Breast epithelium (tissue), 4 donors: ENCODE measurements at places on chromosomes 11 and 22. TPM values are rescaled to one million over a fixed set of nuclear protein-coding genes. Genes with fewer than 3 reads are reported as not detected.

The STK33 gene
- 2.4 TPM for total RNA-seq

The C22orf15 gene
- total RNA-seq: not detected

- H3K27me3 ChIP-seq: no peaks in the 10 kb centered on the region
- DNase-seq: no peak
- no peaks in the 10 kb centered on the region for H3K4me1 ChIP-seq
- no peak overlapping the region for H3K27ac ChIP-seq
- no peaks in the 10 kb centered on the region for H3K36me3 ChIP-seq
These were observed 124.8 kb upstream of the CNTN5 start for GRCh38 chr11:98895936-98896335.

DNA sequence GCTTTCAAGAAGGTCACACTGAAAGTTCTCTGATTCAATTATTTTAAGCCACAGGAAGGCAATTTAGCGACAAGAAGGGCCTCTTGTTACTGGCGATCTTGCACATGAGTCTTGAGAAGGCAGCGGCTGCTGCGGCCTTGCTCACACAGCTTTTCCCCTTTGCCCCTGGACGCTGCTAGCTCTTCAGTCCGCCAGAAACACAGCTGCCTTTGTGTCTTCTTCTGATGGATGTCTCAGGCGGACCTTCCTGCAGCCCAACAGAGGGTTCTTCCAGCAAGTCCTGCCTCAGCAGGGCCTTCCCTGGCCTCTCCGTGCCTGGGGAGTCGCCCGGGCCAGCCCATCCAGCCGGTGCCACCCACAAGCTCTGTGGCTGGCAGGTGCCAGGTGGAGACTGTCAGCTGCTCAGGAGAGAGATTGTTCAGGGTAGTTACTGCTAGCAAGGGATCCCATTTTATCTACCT lies 59.4 kb downstream of the PKNOX2 start:
- no peak for DNase-seq
- no peak overlapping the region for H3K27ac ChIP-seq
- H3K4me1 ChIP-seq: no peaks in the 10 kb centered on the region
- H3K27me3 ChIP-seq: no peaks in the 10 kb centered on the region

The WEE1 gene
- total RNA-seq: 66.5 TPM

- H3K27me3 ChIP-seq: no peaks in the 10 kb centered on the region
- no peak for DNase-seq
- H3K36me3 ChIP-seq: no peaks in the 10 kb centered on the region
- H3K4me3 ChIP-seq: no peak overlapping the region
- no peaks in the 10 kb centered on the region for H3K4me1 ChIP-seq
These were observed 64.2 kb downstream of the APOL5 start for GRCh38 chr22:35781898-35782297.

DNA sequence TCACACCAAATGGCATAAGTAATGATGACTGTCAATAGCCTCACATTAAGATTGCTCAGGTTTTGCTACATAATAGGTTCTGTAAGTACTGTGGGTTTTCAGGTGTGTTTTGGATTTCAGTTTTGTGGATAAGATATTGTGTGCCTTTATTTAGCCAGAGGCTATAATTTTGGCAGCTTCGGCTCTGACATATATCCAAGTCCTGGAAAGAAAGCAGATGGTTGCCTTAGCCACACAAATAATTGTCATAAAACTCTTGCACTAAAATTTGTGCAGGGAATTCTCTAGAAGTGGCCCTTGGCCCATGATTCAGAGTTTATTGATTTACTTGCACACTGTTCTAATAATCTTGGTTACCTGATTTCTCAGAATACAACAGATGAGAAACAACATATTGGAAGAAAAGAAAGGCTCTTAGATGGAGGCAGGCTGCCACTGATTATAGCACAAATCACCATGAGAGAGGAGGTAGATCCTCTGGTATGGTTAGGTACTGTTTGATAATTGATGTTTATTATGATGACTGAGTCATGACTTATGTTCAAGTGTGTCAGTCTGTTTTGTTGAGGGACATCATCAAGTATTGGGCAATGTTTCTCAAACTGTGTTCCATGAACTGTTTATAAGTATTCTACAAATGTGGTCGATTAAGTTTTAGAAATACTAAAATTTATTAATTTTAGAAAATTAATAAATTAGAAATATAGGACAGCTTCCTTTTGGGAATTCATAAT lies 9.6 kb downstream of the REXO2 start:
- DNase-seq: no peak
- H3K36me3 ChIP-seq: peaks cover 7% of the 10 kb centered on the region
- H3K27ac ChIP-seq: no peak overlapping the region

GRCh38 chr11:70842256-70842655 lies 410.1 kb downstream of the SHANK2 start:
- no peak overlapping the region for H3K4me3 ChIP-seq
- no peak for DNase-seq
- H3K27me3 ChIP-seq: no peaks in the 10 kb centered on the region
- no peaks in the 10 kb centered on the region for H3K36me3 ChIP-seq
- H3K4me1 ChIP-seq: no peaks in the 10 kb centered on the region

- no peak for DNase-seq
- no peaks in the 10 kb centered on the region for H3K4me1 ChIP-seq
- H3K27me3 ChIP-seq: no peaks in the 10 kb centered on the region
These were observed 14.0 kb downstream of the DDX25 start for GRCh38 chr11:125918140-125918840.

- H3K27ac ChIP-seq: peak overlapping the region; percentile 85
- DNase-seq: no peak
- H3K4me1 ChIP-seq: no peaks in the 10 kb centered on the region
- H3K27me3 ChIP-seq: no peaks in the 10 kb centered on the region
These were observed 7.8 kb upstream of the RBM4B start for GRCh38 chr11:66685276-66686099.

DNA sequence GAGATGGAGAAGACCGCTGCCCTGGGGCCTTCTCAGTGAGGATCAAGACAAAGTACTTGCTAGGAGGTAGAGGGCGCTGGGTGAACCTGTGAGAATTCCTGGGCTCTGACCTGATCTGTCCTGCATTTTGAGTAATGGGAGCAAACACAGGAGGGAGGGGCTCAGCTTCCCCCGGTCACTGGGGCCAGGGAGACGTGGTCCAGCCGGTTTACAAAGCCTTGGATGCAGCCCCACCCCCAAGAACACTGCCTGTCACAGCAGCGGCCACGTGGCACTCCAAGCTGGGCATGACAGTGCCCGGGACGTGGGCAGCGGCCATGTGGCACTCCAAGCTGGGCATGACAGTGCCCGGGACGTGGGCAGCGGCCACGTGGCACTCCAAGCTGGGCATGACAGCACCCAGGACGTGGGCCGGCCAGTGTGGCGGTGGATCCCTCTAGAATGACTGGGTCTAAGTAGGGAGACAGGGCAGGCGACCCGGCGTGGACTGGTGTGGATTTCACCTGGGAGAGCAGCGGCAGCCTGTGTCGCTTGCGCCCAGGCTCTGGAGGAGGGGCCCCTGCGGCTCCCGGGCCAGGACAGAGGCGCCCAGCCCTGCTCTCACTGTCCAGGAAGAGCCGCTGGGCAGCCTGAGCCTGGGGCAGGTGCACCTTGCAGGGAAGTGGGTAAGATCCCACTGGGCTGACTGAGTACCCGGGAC lies 2.5 kb upstream of the TTLL8 start:
- no peaks in the 10 kb centered on the region for H3K36me3 ChIP-seq
- peaks cover 6% of the 10 kb centered on the region for H3K27me3 ChIP-seq
- H3K4me1 ChIP-seq: no peaks in the 10 kb centered on the region
- no peak overlapping the region for H3K27ac ChIP-seq

The MS4A6A gene
- 35.1 TPM for total RNA-seq

GRCh38 chr11:102451041-102451680 lies 1.4 kb downstream of the TMEM123 start:
- H3K4me3 ChIP-seq: peak overlapping the region; percentile 86
- H3K4me1 ChIP-seq: no peaks in the 10 kb centered on the region
- no peaks in the 10 kb centered on the region for H3K27me3 ChIP-seq
- H3K36me3 ChIP-seq: no peaks in the 10 kb centered on the region

The MN1 gene
- total RNA-seq: 2.0 TPM

DNA sequence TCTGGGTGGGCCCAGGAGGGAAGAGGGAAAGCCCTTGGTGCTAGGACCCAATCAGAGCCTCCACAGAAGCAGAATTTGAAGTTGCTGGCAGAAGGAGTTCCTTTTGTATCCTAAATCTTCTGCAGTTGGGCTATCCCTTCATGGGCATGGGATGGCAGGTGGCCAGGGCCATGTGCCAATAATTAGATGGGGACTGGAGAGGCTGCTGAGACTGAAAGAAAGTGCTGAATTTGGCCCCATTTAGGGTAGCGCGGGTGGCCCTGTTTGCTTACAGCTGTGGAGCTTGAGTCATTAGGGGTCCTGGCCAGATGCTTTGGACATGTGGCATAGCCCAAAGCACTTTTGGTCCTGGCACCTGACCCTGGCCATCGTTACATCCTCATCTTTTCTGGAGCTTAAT lies 27.1 kb downstream of the PARVA start:
- no peak for DNase-seq
- H3K36me3 ChIP-seq: no peaks in the 10 kb centered on the region
- H3K4me1 ChIP-seq: peaks cover 6% of the 10 kb centered on the region
- no peaks in the 10 kb centered on the region for H3K27me3 ChIP-seq
- H3K27ac ChIP-seq: no peak overlapping the region

The TRIM48 gene
- total RNA-seq: not detected

DNA sequence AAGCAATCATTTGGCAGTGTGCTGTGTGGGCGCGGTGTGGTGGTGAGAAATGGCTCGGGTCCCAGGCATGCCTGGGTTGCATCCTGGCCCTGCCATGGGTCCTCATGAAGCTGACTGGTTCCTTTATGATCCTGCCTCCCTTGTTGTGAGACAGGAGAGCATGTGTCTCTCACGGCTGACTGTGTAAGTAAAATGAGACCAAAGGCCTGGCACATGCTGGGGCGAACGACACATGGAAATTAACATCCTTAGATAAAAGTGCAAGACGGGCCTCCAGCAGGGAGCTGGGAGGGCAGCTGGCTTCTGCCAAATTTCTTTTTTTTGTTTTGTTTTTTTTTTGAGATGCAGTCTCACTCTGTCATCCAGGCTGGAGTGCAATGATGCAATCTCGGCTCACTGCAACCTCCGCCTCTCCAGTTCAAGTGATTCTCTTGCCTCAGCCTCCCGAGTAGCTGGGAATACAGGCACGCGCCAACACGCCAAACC lies 9.4 kb upstream of the FBLN1 start:
- no peak for DNase-seq
- H3K27ac ChIP-seq: peak overlapping the region; percentile 82
- no peaks in the 10 kb centered on the region for H3K27me3 ChIP-seq
- H3K4me1 ChIP-seq: no peaks in the 10 kb centered on the region

DNA sequence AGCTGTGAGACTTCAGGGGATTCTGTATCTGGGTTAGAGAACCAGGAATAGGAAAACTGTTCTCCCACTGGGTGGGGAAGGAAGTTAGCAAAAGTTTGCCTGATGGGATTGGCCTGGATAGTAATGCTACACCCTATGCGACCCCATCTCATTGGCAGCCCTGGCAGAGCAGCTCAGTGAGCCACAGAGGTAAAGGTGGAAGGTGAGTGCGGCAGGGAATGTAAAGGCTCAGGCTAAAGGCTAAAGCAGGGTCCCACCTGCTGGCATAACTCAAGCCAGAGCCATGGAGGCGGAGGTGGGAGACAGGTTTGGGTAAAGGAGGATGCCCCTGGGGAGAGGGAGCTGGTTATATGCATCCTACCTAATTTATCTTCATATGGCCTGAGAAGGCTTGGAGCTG lies 18.7 kb downstream of the SSH3 start:
- no peaks in the 10 kb centered on the region for H3K27me3 ChIP-seq
- H3K36me3 ChIP-seq: no peaks in the 10 kb centered on the region
- no peak overlapping the region for H3K4me3 ChIP-seq
- H3K4me1 ChIP-seq: no peaks in the 10 kb centered on the region
- no peak for DNase-seq

DNA sequence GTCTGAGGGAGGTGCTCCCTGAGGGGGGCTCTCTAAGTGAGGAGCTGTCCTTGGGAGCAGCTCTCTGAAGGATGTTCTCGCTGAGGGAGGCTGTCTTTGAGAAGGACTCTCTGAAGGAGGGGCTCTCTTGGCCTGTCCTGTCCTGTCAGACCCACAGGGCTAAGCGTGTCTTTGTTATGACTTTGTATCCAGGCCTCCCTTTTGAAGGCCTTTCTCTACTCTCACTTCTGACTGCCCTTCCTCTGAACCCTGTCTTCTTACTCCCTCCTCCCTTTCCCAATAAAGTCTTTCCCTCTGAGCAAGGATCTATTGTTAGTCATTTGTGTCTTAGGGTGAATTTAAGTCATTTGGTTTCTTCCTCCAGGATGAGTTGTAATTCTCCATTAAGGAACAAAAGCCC lies 330.1 kb upstream of the PLET1 start:
- H3K27me3 ChIP-seq: no peaks in the 10 kb centered on the region
- no peaks in the 10 kb centered on the region for H3K36me3 ChIP-seq
- DNase-seq: no peak
- no peak overlapping the region for H3K4me3 ChIP-seq
- H3K4me1 ChIP-seq: no peaks in the 10 kb centered on the region
- no peak overlapping the region for H3K27ac ChIP-seq

DNA sequence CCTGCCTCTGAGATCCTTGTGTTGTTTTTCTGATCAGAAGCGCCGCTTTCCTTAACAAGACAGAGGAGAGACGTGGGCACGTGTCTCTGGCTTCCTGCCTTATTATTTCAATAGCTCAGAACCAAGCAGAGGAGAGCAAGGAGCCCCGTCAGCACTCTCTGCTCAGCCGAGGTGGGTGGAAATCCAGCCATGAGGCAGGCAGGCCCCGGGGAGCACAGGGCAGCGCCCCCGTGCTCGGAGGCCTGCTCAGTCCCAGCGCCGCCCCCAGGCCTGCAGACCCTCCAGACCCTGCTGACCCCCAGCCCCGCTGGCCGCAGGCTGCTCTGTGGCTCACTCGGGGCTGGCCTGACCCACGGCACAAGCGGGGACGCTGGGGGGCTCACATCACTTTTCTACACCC lies 162.8 kb downstream of the BRD1 start:
- H3K36me3 ChIP-seq: no peaks in the 10 kb centered on the region
- DNase-seq: no peak
- no peak overlapping the region for H3K4me3 ChIP-seq
- H3K27me3 ChIP-seq: peaks cover 2% of the 10 kb centered on the region
- no peak overlapping the region for H3K27ac ChIP-seq

GRCh38 chr11:14858404-14858803 lies 33.6 kb downstream of the CYP2R1 start:
- no peak for DNase-seq
- H3K4me3 ChIP-seq: no peak overlapping the region
- H3K27me3 ChIP-seq: no peaks in the 10 kb centered on the region
- H3K27ac ChIP-seq: no peak overlapping the region
- H3K4me1 ChIP-seq: no peaks in the 10 kb centered on the region

DNA sequence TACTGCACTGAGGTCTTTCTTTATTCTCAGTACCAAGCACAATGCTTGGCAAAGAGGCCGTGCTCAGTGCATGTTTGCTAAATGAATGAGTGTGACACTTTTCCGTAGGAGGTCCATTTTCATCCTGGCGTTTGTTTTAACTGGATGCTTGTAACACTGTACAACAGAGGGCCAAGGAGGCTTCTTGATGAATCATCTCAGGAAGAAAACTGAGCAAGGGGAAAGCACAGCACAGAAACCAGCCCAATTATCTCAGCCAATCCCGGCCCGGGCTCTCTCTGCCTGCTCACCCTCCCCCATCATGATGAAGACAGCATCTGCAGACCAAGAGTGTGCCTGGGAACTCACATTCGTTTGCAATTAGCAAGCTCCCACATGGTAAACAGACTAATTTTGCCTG lies 570.3 kb downstream of the OPCML start:
- no peak for DNase-seq
- no peaks in the 10 kb centered on the region for H3K36me3 ChIP-seq
- no peak overlapping the region for H3K27ac ChIP-seq
- no peaks in the 10 kb centered on the region for H3K4me1 ChIP-seq
- no peak overlapping the region for H3K4me3 ChIP-seq
